Activated T-helper 9 cell treated with anti-CD3 and anti-CD28 coated beads, Interleukin-2, amount 50 U/mL, for 16 hours (primary cell): ENCODE measurements at places on chromosomes 3 and 15.

GRCh38 chr3:181534781-181535221 lies 176.9 kb upstream of the SOX2 start:
- DNase-seq = no peak

DNA sequence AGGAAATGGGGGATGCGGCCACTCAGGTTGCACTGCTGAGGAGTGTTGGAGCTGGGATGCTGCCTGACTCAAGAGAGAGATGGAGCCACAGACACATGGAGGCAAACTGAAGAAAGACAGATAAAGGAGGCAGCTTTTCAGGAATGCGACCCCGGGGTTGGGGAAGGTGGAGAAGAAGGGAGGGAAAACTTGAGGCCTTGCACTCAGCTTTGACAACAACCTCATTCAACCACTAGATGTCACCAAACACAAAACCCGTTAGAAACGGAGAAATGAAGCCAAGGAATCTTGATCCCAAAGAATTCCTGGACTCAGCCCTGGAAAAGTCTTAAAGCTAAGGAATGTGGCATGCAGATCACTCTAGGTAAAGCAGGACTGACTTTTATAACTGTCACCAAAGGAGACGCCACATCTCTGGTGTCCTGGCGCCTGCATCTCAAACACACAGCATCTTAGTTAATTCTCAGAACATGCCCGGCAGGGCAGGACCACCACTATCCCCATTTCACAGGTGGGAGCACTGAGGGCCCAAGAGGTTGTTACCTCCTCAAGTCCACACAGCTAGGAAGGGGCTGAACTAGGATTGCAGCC lies 59.6 kb upstream of the LMCD1 start:
- no peak for DNase-seq

DNA sequence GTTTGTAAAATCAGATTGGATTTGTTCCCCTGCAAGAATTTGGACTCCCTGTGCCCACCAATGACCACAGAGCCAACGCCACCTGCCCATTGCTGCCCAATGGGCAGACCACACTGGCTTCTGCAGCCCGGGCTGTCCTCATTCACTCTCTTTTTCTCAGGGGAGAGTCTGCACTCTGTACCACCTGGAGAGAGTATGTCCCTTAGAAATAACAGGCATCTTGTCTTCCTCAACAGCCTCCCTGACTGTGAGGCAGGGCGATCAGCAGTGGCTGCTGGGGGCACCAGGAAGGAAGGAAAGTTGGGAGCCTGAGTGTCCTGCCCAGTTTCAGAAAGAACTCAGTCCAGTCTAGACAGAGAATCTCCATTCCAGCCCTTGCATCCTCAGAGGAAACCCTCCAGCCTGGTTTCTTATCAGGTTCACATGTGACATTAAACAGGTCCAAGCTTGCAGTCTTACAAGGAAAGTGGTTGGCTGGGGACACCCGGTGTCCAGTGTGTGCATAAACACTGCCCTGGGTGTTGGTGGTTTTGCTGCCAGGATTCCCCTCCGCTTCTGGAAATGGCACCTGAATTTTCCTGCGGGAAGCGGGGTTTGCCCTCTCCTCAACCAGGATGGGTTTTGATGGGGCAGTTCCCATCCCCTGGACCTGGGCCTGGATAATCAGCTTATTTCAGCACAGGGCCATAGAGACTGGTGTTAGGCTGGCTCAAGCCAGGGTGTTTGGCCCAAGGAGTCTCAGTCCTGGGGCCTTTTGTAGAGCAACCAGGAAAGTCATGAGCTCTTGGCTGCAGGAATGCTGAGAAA lies 37.2 kb downstream of the SSUH2 start:
- no peak for DNase-seq

DNA sequence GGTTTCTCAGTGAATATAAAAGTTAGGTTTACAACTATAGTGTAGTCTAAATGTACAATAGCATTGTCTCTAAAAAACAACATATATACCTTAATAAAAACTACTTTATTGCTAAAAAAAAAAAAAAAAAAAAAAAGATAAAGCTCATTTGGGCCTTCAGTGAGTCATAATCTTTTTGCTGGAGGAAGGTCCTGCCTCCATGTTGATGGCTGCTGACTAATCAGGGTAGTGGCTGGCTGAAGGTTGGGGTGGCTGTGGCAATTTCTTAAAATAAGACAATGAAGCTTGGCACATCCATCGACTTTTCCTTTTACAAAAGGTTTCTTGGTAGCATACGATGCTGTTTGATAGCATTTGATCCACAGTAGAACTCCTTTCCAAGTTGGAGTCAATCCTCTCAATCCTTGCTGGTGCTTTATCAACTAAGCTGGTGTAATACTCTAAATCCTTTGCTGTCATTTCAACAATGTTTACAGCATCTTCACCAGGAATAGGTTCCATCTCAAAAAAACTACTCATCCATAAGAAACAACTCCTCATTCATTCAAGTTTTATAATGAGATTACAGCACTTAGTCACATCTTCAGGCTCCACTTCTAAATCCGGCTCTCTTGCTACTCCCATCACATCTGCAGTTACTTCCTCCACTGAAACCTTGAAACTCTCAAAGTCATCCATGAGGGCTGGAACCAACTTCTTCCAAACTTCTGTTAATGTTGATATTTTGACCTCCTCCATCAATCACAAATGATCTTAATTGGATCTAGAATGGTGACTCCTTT lies 13.3 kb downstream of the ZNF280D start:
- DNase-seq = no peak

DNA sequence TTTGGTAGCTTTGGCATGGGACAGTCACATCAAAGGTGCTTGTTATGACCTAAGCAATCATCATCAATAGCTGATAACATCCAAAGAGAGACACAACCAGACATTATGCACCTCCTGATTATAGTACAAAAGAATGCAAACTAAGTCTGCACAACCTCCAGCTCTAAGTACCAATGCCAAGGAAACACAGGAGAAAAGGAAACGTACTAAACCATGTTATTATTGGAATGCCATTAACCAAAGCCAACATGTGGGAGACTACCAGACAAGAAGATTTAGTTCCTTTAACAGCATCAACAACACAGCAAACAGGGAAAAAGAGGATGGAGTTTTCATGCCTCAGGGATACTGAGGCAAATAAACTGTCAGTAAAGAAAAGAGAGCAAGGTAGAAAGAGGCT lies 61.4 kb downstream of the CD47 start:
- no peak for DNase-seq

DNA sequence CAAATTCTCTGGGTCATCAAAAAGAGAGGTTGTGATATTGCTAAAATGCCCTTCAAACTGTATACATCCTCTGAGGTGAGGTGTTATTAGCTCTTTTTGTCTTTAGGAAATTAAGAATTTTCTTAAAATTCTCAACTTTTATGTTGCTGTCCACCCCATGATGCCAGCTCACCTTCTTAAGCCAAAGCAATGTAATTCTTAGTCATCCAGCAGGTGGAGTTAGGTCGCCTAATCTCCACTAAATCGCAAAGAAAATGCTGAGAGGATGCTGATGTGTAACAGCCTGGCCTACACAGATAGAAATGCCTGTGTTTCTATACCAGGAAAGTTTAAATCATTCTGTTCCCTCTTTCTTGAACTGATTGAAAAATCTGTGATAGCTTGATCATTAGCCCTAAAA lies 770.2 kb upstream of the ALCAM start:
- DNase-seq = no peak

- DNase-seq = no peak
Observed at GRCh38 chr3:13582366-13583250, 33.7 kb downstream of the FBLN2 start.

DNA sequence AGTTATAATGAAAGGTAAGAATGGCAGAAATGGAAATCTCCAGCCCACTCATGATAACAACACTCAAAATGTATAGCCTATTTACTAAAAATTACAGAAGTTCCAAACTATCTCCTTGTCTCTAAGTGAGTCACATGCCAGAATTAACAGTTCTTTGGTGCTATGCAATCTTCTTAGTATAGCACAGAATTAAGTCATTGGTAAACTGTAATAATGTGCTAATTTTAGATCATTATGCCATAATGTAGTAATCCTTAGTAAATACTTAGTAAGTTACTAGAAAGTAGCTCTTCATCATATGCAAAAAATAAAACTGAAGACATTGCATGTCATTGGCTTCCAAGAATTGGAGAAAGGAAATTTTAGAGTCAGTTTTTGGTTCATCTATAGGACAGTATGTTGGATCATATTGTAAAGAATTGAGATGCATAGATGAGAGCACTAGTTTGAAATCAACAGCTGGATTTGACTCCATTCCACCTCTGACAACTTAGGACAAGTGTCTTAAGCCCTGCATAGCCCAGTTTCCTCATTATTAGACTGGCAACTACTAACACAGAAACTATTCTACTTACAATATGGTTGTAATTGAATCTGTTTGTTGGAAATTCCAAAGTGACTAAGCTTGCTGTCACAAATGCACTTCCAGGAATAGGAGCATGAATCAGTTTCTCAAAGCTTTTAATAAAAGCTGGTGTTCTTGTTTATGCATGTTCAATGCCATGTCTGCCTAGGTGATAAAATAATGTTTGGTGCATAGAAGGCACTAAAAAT lies 40.1 kb upstream of the CD47 start:
- no peak for DNase-seq

DNA sequence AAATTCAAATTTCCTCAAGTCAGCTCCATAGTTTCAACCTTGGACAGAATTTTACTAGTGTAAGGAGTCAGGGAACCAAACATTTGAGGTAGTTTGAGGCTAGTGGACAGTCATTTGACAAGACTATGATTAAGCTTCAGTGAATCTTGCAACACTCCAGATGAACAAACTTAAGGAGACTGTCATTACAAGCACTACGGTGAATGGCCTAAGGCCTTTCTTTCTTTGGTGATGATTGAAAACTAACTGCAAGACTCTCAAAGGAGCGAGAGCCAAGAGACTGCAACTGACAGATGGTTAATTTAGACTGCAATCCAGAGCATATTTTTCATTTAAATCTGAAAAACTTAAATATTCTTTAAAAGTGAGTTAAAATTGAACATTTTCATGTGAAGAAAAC lies 272.3 kb upstream of the NECTIN3 start:
- DNase-seq = no peak

- DNase-seq = no peak
Observed at GRCh38 chr15:65957451-65957850, 88.2 kb downstream of the RAB11A start.

DNA sequence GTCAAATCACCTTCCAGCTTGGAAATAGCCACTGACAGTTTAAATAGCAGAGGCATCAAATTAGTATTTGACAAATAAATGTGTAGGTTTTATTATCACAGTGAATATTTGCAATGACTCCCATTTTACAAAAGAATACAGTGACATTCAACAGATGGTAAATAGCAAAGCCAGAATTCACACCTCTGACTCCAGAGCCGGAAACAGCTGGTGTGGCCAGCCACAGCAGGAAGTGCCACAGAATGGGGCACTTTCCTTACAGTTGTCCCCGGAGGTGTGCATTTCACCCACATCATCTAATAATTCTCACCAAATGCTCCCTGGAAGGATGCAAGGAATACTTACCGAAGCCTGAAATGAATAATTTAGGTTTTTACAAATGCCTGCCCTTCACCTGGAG lies 295.7 kb upstream of the WNT5A start:
- no peak for DNase-seq

- no peak for DNase-seq
Observed at GRCh38 chr3:182500289-182500688, 293.0 kb upstream of the ATP11B start.

DNA sequence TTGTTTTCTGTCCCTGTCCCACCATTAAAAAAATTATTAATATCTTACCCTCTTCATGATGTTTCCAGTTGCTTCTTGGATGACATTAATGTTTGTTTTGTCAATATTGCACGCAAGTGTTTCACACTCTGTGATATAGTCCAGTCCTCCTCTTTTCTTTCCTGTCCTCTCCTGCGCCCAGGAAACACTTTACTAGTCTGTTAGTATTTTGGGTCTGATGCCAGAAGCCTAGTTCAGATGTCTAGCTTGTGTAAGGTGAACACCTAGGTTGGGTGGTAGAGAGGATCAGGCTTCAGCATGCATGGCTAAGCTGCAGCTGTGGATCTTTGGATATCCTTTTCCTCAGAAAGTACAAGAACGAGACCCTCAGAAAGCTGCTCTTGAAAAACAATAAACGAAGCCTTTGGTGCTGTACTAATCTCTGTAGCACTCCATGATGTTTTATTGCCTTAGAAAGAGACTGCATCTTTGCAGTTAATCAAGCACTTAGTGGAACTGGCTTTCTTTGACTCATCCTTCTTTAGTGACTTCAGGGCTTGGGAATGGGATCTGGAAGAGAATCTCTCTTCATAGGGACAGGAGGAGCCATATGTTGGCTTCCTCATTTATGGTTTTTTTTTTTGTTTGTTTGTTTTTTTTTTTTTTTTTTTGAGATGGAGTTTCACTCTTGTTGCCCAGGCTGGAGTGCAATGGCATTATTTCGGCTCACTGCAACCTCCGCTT lies 253.4 kb downstream of the LPP start:
- DNase-seq = no peak

- no peak for DNase-seq
Observed at GRCh38 chr3:77414881-77415280, 375.0 kb downstream of the ROBO2 start.

- no peak for DNase-seq
Observed at GRCh38 chr3:48855681-48856447, 8.2 kb upstream of the PRKAR2A start.

DNA sequence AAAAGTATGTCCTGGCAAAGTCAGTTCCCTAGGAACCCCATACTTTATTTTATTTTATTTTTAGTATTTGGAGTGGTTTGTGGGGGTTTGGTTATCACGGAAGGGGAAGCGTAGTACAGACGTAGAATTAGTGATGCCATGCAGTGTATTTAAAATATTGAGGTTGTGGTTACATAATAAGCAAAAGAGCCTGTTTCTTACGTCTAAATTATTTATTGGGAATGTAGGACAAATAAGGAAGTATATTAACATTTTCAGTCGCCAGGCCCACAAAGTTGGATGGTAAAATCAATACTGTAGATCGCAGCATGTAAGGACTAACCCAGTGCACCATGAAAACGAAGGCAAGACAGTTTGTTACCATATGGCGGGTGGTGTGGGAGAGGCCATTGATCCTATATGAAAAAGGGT lies 558 bp downstream of the DTWD1 start:
- DNase-seq = no peak

DNA sequence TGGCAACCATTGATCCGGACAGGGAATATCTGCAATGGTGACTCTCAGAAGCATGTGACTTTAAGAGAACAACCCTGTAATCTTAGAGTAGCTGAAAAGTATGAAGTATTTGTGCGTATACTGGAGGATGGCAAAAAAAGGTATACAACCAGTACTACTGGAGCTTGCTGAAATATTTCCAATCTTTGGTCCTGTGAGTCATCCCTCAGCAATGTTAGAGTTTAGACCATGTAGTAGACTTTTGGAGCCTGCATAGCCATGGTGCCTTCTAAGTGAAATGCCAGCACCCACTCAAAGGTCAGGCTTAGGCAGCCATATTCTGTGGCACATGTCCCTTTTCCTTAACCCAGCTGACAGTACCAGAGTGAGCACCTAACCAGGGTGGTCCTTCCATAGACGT lies 429.4 kb downstream of the NTRK3 start:
- no peak for DNase-seq

- peak; percentile 73 for DNase-seq
Observed at GRCh38 chr15:45187894-45188830, at the start of gene SHF. SHF (minus strand) TSS chr15:45187966; CDS start chr15:45187951, 15 bp downstream.
